ENCODE measurements at places on chromosomes 2 and 18. TPM values are rescaled to one million over a fixed set of nuclear protein-coding genes. Genes with fewer than 3 reads are reported as not detected.

DNA sequence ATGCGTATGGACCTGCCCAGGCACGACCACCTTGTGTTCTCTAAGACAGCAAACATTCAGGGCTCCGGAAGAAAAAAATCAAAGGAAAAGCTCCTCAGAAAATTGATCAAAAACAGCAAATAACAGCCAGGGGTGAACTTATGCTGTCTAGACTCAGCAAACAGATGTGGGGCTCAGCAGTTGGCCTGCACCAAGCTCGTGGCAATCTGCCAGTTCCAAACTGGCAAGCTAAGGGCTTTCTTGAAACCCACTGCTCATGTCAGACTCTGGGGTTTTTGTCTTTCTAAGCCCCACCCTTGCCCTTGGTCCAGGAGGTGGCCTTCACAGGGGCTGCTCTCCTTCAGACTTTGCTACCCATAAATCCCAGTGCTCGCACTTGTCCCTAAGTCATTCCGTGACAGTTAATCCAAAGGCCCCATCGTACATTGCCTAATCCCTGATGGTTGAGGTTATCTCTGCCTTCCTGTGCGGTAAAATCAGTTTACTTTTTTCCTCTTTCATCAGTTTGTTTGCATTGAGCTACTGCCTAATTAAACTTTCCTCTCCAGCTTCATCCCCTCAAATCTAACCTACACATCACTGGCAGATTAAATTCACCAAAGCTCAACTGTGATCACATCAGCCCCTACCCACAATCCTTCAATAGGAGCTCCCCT is 408.0 kb downstream of the LRATD1 start:
- DNase-seq: no peak

- DNase-seq: no peak
These were observed 126.7 kb downstream of the NDUFA10 start for GRCh38 chr2:239898292-239898925.

GRCh38 chr2:10646153-10646552 is 43.6 kb downstream of the NOL10 start:
- DNase-seq: no peak

- no peak for DNase-seq
These were observed 89.8 kb downstream of the MRO start for GRCh38 chr18:50729986-50730385.

GRCh38 chr18:6521803-6522418 is 107.2 kb upstream of the L3MBTL4 start:
- peak; percentile 45 for DNase-seq

DNA sequence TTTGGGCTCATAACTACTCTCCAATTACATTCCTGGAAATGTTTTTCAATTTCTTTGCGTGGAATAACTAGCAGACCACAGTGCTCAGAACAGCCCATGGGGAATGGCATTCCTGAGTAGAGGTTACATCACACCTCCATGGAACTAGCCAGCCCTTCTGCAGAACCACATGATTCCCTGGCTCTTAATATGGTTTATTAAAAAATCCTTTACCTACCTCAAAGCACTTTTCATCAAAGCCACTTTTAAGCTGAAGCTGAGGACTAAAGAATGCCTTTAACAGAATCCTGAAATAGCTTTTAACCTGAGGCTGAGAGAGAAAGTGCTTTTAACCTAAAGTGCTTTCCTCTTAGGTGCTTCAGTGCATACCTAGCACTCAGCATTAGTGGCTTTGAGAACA is 376.3 kb downstream of the ARHGAP15 start:
- no peak for DNase-seq

GRCh38 chr18:35071819-35072247 is 30.6 kb downstream of the MAPRE2 start:
- DNase-seq: no peak

DNA sequence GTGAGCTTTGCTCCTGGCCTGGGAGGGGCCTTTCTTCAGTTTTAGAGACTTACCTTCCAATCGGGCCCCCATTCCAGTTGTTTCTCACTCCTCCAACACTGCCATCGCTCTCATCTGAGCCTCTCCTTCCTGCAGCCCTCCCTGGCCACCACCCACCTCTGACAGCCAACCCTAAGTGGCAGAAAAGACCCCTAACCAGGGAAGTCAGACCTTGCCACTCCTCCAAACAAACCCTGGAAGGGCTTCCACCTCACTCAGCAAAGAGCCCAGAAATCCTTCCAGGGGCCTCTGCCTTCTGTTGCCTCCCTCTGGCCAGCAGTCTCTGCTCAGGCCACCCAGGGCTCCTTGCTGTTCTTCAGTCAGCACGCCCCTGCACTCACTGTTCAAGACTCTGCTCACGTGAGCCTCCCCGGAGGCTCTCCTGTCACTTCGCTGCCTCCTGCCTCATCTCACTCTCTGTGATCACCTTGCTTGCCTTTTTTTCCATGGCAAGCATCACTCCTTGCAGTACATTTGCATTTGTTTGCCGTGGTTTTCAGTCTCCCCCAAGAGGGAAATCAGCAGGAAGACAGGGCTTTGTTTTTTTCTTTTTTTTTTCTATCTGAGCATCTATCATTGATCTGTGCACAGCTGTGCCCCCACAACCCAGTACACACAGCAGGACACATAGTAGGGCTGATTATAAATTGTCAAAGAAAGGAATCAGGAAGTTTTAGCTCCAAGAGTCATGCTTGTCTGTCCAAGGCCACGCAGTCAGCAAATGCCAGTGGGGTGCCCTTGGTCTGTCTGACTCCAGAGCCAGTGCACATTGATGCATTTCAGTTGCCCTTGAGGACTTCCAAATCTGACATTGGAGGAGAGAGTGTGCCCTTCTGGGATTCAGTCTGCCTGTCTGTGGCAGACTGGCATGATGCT is 83.9 kb downstream of the INHBB start:
- DNase-seq: no peak

GRCh38 chr2:195732574-195732973 is 75.5 kb downstream of the SLC39A10 start:
- DNase-seq: no peak

DNA sequence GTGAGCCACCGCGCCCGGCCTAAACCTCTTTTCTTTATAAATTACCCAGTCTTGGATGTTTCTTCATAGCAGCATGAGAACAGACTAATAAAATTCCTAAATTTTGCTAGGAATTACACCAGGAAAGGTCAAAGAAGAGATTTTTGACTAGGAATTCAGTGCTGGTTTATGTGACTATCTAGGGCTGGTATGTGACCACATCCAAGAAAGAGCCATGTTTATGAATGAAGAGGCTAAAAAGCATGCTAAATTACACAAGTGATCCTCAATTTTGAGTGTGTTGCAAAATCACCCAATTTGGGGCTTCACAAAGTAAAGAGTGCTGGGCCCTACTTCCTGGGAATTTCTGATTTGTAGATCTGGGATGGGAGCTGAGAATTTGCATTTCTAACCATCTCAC is 123.6 kb downstream of the CSRNP3 start:
- DNase-seq: peak; percentile 49

- no peak for DNase-seq
These were observed 33.7 kb upstream of the STAT4 start for GRCh38 chr2:191184457-191184856.

GRCh38 chr2:215736653-215737290 is 276.6 kb downstream of the MREG start:
- DNase-seq: peak; percentile 86

DNA sequence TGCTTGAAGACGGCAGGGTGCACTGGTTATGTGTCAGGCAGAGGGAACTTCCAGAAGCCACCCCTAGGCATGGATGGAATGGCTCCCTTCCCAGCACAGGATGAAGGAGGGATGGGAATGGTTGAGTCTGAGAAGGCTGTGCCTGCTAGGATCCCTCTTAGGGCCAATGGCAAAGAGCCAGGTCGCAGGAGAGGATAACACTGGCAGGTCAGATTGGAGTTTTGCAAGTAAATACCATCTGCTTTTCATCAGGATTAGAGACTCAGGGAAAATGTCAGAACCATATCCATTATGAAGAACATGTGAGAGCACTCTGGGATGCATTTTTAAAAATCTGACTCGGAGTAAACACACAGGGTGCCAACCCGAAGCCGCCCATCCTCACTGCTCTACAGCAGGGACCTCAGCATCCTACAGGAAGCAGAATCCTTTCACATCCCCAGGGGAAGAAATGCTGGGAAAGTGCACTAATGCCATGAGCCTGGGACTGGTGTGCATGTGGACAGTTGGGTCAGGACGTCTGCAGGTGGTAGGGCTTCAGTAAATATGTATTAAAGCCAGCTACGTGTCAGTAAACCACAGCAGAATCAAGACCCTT is 139.9 kb downstream of the MYT1L start:
- DNase-seq: no peak

DNA sequence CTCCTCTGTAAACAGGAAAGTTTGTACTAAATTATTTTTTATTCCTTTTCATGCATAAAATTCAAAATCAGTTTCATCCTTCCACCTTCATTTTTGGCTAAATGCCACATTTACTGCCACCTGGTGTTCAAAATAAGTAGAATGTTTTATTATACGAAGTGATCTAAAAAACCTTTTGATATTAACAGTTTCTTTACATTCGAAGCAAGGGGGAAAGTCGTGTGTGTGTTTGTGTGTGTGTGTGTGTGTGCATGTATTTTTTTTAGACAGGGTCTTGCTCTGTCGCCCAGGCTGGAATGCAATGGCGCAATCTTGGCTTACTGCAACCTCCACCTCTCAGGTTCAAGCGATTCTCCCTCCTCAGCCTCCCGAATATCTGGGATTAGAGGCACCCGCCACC is 9.0 kb upstream of the SCN9A start:
- peak; percentile 54 for DNase-seq

UGT1A6 gene
- not detected for total RNA-seq

ARHGAP28 gene
- 0.63 TPM for total RNA-seq

TMEFF2 gene
- total RNA-seq: not detected

ITGA6 gene
- 47.7 TPM for total RNA-seq

VAMP5 gene
- 50.3 TPM for total RNA-seq

ATP6V1C2 gene
- not detected for total RNA-seq

All from GM23248 (cell line).